ENCODE measurements at places on chromosomes 4 and X.
A peak's percentile ranks its signal among the peaks of the same experiment; 100 is the strongest.

GRCh38 chrX:104189837-104190236, 23.6 kb downstream of the FAM199X start:
- no peak for DNase-seq

DNA sequence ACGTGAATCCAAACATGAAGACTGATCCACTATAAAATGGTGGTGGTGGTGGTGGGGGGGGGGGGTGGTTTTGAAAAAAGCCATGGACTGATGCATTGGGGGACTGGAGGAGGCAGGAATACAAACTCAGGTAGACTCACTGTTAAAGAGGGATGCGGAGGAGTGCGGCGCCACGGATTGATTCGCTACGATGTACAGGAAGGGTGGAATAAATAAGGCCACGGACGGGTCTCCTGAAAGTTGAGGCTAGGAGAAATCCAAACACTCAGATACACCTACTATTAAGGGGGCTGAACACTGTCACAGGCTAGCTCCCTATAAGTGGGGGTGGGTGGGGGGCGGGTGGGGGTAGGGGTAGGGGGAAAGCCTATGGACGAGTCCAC, 591 bp downstream of the ELK1 start:
- DNase-seq: no peak

DNA sequence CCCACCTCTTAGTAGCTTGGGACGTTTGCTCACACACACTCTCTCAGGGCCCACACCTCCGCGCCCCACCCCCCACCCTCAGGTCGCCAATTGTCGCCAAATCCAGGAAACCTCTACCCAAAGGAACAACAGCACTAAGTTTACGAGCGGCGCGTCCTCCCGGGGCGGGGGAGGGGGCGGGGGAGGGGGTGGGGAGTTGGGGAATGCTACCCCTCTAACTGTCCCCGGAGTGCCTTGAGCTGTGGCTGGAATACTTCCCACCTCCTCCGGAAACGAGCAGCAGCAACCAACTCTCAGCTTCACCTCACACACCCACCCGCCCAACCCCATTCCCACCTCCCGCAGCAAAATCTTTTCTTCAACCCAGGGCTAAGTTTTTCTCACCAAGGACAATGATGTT, 135.6 kb upstream of the ZIC3 start:
- DNase-seq: no peak

- DNase-seq: no peak
Observed at GRCh38 chr4:153064571-153064970, 128.4 kb downstream of the FHDC1 start.

DNA sequence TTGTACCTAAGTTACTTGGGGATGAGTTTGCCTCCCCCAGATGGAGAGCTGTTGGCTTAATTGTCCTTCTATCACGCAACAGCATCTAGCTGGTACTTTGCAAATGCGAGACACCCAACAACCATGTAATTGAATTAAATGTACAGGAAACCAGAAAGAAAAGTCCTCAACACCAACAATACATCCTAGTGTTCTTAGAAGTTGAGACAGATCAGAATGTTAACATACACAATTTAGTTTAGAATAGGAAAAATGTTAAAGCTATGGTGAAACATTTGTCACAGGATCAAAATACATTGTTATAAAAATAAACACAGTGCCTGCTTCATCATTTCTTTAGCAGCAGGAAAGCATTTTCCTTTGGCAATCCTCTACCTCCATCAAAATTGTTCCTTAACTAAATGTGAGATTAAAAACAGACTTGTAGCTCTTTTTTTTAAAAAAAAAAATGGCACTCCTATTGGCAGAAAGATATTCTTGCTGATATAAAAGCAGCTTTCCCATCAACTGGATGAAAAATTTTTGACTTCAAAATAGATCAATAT, 163.1 kb upstream of the MID1 start:
- DNase-seq: no peak

DNA sequence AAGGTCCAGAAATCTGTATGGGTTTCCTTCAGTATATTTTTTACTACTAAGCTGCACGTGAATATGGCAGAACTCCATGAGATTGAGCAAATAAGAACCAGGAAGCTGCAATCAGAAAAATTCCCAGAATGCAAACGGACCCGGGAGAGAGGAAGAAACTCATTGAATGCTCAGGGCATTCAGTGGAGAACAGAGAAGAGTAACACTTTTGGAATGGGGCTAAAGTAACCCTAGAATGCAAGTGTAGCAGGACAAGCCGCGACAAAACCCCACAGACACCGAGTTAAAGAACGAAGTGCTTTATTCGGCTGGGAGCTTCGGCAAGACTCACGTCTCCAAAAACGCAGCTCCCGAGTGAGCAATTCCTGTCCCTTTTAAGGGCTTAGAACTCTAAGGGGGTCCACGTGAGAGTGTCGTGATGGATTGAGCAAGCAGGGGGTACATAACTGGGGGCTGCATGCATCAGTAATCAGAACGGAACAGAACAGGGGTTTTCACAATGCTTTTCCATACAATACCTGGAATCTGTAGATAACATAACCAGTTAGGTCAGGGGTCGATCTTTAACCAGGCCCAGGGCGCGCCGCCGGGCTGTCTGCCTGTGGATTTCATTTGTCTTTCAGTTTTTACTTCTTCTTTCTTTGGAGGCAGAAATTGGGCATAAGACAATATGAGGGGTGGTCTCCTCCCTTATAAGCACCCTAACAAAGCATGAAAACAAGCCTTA, 56.4 kb downstream of the RAB28 start:
- DNase-seq: no peak

- peak; percentile 27 for DNase-seq
Observed at GRCh38 chrX:13652287-13652793, 601 bp upstream of the TCEANC start.

- DNase-seq: no peak
Observed at GRCh38 chrX:42807393-42807792, 29.4 kb upstream of the PPP1R2C start.

- no peak for DNase-seq
Observed at GRCh38 chr4:7892212-7893019, 47.2 kb downstream of the AFAP1 start.

DNA sequence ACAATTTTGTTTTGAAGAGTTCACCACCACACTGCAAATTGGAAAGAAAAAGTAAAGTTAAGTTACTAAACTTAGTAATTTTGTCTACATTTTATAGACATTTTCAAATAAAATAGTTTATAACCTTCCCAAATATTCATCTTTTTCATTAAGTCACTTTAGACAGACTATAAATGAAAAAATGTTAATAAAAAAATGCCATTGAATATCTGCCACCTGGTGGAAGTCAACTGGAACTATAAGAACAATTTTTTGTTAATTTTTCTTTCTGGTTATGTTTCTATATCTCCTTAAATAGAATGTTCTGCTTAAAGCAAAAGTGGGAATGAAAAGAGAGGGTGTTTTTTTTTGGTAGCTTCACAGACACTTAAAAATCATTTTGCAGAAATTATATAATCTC, 534.4 kb upstream of the PCDH10 start:
- DNase-seq: no peak

- no peak for DNase-seq
Observed at GRCh38 chr4:125639182-125639621, 324.4 kb downstream of the FAT4 start.

DNA sequence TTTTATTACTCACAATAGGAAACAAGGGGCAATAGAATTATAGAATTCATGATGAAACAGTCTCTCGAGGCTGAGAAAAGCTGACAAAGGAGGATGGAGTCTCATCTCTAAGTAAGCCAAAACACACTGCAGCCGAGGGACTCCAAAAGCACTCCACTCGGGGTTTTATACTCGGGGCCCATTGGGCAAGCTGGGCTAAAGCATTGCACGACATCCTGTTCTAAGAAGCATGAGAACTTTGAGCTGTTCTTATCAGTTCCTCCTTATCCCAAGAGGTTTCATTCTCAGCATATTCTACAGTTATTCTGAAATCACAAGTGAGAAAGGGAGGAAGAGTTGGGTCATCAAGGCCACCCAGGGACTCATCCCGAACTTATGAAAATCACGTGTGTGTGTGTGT, 1475.5 kb downstream of the PCDH18 start:
- DNase-seq: no peak

GRCh38 chr4:86523333-86523732, 70.8 kb upstream of the PTPN13 start:
- no peak for DNase-seq

GRCh38 chrX:42119076-42119475, 195.7 kb upstream of the CASK start:
- DNase-seq: no peak

DNA sequence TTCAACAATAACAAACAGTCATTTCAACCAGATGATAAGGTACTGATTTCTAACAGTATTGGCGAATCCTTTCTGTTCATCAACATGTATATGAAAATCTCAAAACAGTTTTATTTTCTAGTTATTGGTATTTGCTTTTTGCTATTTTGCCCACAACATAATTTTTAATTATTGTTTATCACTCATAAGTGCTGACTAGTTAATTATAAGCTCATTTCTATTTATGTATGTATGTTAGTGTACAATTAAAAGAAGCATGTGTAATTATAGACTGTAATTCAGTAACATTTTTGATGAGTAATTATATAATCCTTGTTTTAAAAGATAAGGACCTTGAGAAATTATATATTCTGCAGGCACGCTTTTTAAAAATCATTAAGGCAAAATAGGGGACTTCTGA, 67.2 kb upstream of the NPNT start:
- DNase-seq: no peak

- DNase-seq: no peak
Observed at GRCh38 chr4:80918004-80918403, 112.5 kb upstream of the BMP3 start.

- peak; percentile 52 for DNase-seq
Observed at GRCh38 chr4:38857354-38858096, 908 bp upstream of the TLR6 start.

GRCh38 chr4:99716996-99717395, 59.4 kb upstream of the C4orf54 start:
- no peak for DNase-seq

- no peak for DNase-seq
Observed at GRCh38 chr4:101140228-101140627, 207.1 kb downstream of the PPP3CA start.
